ENCODE measurements at places on chromosomes 3 and 15. TPM values are rescaled to one million over a fixed set of nuclear protein-coding genes. Genes with fewer than 3 reads are reported as not detected.

DNA sequence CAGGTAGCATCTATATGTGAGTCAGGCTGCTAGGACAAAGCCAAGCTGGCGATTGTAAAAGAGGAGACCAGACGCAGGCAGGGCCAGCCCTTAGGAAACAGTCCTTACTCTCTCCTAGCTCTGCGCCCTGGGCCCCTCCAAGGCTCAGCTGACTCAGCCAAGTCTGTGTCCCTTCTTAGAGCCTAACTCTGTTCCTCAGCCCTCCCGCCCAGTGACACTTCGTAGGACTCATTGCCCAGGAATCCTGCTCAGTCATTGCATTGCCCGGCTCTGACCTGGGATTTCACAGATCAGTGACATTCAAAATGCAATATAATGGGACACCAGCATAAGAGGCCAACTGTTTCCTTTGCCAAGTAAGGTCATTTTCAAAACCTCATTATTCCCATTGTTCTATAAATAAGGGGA is 244.2 kb downstream of the TLE3 start:
- H3K27ac ChIP-seq, result no peak overlapping the region
- DNase-seq, result no peak
- H3K4me1 ChIP-seq, result peaks cover 6% of the 10 kb centered on the region
- no peaks in the 10 kb centered on the region for H3K36me3 ChIP-seq
- H3K4me3 ChIP-seq, result no peak overlapping the region

- DNase-seq, result no peak
- H3K4me3 ChIP-seq, result no peak overlapping the region
- H3K27me3 ChIP-seq, result peaks cover 28% of the 10 kb centered on the region
- no peaks in the 10 kb centered on the region for H3K4me1 ChIP-seq
- no peaks in the 10 kb centered on the region for H3K36me3 ChIP-seq
- H3K27ac ChIP-seq, result no peak overlapping the region
Measured at GRCh38 chr15:101348015-101348414, 53.0 kb upstream of the SNRPA1 start.

DNA sequence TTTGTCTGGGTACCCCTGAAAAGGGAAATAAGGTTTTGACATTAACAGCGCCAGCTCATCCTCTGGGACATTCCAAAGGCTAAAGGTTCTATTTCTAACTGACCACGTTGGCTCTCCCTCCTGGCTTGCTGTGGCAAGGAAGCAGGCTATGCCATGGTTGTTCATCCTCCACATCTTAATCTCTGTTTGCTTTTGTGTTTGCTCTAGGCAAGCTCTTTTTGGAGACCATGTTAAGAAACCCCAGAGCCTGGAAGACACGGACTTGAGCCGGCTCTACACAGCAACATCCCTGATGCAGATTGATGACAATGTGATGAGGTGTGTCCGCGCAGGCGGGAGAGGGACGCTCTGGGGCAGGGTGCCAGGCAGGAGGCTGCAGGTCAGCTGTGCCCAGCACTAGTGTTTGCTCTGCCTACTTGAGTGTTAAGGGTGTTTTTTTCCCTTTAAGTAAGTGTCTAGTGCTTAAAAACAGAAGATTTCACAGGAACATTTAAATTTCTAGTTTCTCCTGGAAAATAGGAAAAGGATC is 33.3 kb downstream of the RLBP1 start:
- H3K4me3 ChIP-seq, result no peak overlapping the region
- no peak overlapping the region for H3K27ac ChIP-seq
- peaks cover 7% of the 10 kb centered on the region for H3K4me1 ChIP-seq
- H3K27me3 ChIP-seq, result no peaks in the 10 kb centered on the region

Gene ESYT3
- 0.17 TPM for total RNA-seq

Gene CLDN16
- not detected for total RNA-seq

DNA sequence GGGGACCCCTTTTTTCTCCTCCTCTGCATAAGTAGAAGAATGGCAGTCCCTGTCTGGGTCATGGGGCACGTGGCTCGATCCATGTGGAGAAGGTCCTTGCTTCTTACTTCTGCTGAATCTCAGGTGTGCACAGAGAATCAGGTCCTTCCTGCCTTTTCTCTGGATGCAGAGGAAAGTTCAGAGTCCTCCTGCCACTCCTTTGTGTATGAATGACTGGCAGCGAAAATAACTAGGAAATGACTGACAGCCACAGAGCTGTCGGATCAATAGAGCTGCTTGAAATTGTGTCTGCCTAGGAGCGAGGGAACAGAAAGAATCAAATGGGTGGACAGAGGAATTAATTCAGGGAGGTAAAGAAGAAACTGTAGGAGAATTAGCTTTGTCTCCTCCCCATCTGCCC is 49.6 kb upstream of the ROPN1 start:
- no peaks in the 10 kb centered on the region for H3K36me3 ChIP-seq
- no peak overlapping the region for H3K4me3 ChIP-seq
- H3K27me3 ChIP-seq, result peaks cover 5% of the 10 kb centered on the region
- no peaks in the 10 kb centered on the region for H3K4me1 ChIP-seq

Gene DNASE1L3
- not detected for total RNA-seq

- peaks cover 4% of the 10 kb centered on the region for H3K4me1 ChIP-seq
- H3K27ac ChIP-seq, result no peak overlapping the region
- no peak overlapping the region for H3K4me3 ChIP-seq
- H3K27me3 ChIP-seq, result no peaks in the 10 kb centered on the region
Measured at GRCh38 chr3:153830552-153830951, 290.6 kb upstream of the ARHGEF26 start.

Gene KIF15
- 26.5 TPM for total RNA-seq

GRCh38 chr3:184366619-184367289 is 5.2 kb downstream of the POLR2H start:
- H3K27me3 ChIP-seq, result peaks cover 2% of the 10 kb centered on the region
- no peak for DNase-seq
- no peak overlapping the region for H3K4me3 ChIP-seq
- peak overlapping the region; percentile 51 for H3K27ac ChIP-seq
- peaks cover 58% of the 10 kb centered on the region for H3K36me3 ChIP-seq

DNA sequence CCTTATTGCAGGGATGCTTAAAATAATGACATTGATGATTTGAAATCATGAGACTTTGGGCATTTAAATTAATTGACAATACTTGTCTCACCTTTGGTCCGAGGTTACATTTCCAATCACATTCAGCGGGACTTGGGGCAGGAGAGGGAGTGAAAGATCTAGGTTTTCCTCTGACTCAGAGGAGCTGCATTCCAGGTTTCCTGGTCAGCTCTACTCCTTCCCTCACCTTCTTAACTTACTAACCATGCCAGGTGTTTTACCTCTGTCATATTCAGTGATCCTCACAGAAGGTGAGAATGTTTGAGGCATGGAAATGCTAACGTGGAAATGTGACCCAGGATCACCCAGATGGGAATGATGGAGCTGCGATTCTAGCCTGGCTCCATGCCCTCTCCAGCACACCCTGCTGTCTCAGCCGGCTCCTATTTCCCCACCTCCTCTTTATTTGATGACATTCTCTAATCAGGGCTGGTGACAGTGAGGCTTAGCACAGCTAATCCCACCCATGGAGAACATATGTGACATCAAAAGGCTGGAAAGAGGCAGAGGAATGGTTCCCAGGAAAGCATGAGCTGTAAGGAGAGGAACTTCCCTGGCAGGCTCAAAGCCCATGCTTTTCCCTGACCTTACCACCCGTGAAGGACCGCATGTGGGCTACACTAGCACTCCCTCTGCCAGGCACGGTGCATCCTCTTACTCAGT is 38.7 kb downstream of the THSD4 start:
- no peak overlapping the region for H3K4me3 ChIP-seq
- H3K27ac ChIP-seq, result no peak overlapping the region
- H3K27me3 ChIP-seq, result no peaks in the 10 kb centered on the region
- no peaks in the 10 kb centered on the region for H3K36me3 ChIP-seq

GRCh38 chr3:121739902-121740301 is 9.6 kb downstream of the GOLGB1 start:
- H3K4me3 ChIP-seq, result no peak overlapping the region
- no peak for DNase-seq
- H3K36me3 ChIP-seq, result peaks cover 29% of the 10 kb centered on the region
- no peaks in the 10 kb centered on the region for H3K27me3 ChIP-seq
- peaks cover 21% of the 10 kb centered on the region for H3K4me1 ChIP-seq
- H3K27ac ChIP-seq, result no peak overlapping the region

GRCh38 chr15:80988148-80988796 is 1.3 kb downstream of the MESD start:
- peak overlapping the region; percentile 96 for H3K27ac ChIP-seq
- H3K36me3 ChIP-seq, result peaks cover 31% of the 10 kb centered on the region
- H3K4me1 ChIP-seq, result peaks cover 58% of the 10 kb centered on the region
- DNase-seq, result no peak

GRCh38 chr3:52117537-52117936 is 36.7 kb downstream of the POC1A start:
- no peak overlapping the region for H3K4me3 ChIP-seq
- H3K27ac ChIP-seq, result no peak overlapping the region
- no peaks in the 10 kb centered on the region for H3K27me3 ChIP-seq
- no peak for DNase-seq

Gene GOLGA8T
- total RNA-seq, result not detected

DNA sequence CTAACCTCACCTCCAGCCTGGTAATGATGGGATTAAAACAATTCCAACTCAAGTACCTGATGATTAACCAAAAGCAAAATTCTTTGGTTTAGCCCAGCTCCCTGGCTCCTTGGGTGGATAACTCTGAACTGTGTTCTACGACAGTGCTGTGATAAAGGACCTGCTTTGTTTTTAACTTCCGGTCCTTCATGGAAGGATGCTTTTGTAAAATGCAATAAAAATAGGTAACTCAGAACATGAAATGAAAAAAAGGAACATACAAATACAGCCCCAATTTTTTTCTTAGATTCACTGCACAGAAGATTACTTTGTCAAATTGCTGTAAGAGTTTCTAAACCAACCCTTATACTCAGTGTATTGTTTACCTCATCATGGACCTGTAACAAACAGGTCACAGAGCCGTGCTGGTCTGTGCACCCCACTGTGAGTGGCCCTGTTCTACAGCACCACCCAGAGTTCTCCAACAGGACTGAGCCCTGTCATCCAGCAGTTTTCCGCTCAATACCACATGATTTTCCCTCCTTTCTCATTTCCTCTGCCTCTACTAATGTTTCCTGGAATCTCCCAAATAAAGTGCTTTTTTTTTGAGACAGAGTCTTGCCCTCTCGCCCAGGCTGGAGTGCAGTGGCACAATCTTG is 4.9 kb upstream of the PCYT1A start:
- no peak overlapping the region for H3K4me3 ChIP-seq
- no peak overlapping the region for H3K27ac ChIP-seq
- DNase-seq, result no peak
- H3K36me3 ChIP-seq, result peaks cover 5% of the 10 kb centered on the region
- H3K27me3 ChIP-seq, result no peaks in the 10 kb centered on the region

DNA sequence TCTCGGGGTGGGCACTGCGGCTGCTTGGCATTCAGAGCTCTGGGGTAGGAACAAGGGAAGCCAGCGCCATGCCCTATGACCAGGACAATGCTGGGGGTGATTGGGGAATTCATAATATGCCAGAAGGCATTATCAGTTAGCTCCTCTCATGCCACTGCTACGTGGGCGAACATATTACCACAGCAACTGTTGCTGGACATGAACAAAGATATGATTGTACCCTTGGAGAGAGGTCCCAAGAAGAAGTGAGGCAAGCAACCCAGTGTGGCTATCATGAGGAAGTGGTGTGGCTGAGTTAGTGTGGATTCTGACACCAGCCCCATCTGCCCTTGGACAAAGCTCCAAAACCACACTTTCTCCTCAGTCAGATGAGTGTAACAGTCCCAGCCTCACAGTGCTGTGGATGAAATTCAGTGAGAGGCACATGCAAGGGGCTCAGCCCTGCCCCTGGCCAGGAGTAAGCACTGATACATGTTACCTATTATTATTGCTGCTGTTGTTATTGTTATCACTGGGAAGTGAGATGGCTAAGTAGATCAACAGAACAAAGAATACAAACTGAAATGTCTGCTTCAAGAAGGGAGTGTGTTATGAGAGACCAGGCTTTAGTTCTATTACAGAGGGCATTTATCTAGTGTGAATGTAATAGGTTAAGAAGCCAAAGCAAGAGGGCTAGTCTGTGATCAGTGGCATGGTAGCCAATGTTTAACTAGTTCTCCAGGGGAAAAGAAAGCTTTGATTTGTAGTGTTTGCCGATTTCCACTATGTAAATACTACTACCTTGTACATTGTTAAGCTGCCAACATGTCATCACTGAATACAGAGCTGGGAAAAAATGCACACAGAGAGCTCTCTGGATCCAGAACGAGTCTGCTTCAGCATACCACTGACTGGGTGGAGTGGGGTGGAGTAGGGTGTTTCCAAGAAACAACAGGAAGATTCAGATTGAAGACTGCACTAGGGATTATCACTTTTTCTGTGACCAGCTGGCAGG is 222.3 kb upstream of the EIF1B start:
- H3K27ac ChIP-seq, result no peak overlapping the region
- no peaks in the 10 kb centered on the region for H3K36me3 ChIP-seq
- no peaks in the 10 kb centered on the region for H3K4me1 ChIP-seq
- DNase-seq, result no peak
- no peak overlapping the region for H3K4me3 ChIP-seq

DNA sequence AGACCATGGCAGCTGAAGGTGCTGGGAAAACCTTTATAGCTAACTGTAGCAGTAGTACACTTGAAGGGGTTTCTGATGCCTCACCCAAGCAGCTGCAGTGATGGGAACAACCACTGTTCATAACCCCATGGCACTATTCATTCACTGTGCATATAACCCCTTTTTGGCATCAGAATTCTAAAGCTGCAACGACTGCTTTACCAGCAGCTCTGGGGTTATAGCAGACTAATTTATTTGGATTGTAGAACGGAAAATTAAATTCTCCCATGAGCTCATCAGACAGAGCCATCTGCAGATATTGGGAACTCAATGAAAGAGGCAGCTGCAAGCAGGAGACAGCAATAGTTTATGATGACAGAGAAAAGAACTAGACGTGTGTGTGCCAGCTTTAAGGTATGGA is 28.6 kb downstream of the TFDP2 start:
- H3K27ac ChIP-seq, result no peak overlapping the region
- no peak overlapping the region for H3K4me3 ChIP-seq
- DNase-seq, result no peak
- no peaks in the 10 kb centered on the region for H3K4me1 ChIP-seq

DNA sequence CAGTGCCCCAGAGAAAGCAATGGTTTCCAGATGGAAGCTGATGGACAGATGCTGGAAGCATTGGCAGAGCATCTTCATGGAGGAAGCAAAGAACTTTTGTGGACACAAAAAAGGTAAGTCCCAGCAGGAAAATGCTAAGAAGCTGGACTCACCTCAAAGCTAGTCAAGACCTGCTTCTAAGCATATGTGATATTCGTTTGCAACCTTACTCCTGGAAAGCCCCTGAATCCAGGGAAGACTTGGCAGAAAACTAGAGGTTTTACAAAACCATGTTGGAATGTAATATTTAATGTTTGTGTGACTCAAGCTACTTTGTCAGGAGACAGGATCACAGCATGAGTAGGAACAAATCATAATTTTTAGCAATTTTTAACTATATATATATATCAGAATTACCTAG is 288.2 kb downstream of the BCHE start:
- DNase-seq, result no peak
- H3K4me3 ChIP-seq, result no peak overlapping the region
- H3K4me1 ChIP-seq, result no peaks in the 10 kb centered on the region
- H3K27ac ChIP-seq, result no peak overlapping the region
- no peaks in the 10 kb centered on the region for H3K27me3 ChIP-seq

Gene CYP1A1
- total RNA-seq, result 0.42 TPM

Gene LXN
- total RNA-seq, result 16.2 TPM

GRCh38 chr3:191369616-191370010 is 39.3 kb upstream of the UTS2B start:
- peaks cover 3% of the 10 kb centered on the region for H3K4me1 ChIP-seq
- no peaks in the 10 kb centered on the region for H3K27me3 ChIP-seq
- no peak for DNase-seq
- peaks cover 3% of the 10 kb centered on the region for H3K36me3 ChIP-seq
- no peak overlapping the region for H3K4me3 ChIP-seq
- no peak overlapping the region for H3K27ac ChIP-seq

Measured in activated CD4-positive, alpha-beta T cell treated with anti-CD3 and anti-CD28 coated beads, Interleukin-2, amount 10 ng/mL, durations not matched to agents 24 days and 14 days (primary cell).